ENCODE measurements at places on chromosomes 12 and 14.

GRCh38 chr14:90743425-90743824 lies 72.8 kb downstream of the TTC7B start:
- DNase-seq, result no peak

DNA sequence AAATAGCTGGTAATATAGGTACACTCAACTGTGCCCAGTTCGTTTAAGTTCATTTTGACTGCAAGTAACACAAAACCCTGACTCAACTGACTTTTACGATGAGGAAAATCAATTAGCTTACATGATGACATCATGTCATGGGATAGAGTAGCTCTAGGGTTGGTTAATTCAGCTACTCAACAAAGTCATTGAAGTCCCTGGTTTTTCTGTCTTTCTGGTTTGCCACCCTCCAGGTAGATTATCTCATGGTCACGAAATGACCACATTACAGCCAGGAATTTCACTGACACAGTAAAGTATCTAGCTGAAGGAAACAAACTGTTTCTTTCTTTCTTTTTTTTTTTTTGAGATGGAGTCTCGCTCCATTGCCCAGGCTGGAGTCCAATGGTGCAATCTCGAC lies 68.5 kb upstream of the FUT8 start:
- no peak for DNase-seq

- peak; percentile 21 for DNase-seq
Observed at GRCh38 chr14:88013750-88014349, 8.9 kb downstream of the GPR65 start.

GRCh38 chr14:88849716-88850115 lies 25.3 kb downstream of the TTC8 start:
- no peak for DNase-seq

DNA sequence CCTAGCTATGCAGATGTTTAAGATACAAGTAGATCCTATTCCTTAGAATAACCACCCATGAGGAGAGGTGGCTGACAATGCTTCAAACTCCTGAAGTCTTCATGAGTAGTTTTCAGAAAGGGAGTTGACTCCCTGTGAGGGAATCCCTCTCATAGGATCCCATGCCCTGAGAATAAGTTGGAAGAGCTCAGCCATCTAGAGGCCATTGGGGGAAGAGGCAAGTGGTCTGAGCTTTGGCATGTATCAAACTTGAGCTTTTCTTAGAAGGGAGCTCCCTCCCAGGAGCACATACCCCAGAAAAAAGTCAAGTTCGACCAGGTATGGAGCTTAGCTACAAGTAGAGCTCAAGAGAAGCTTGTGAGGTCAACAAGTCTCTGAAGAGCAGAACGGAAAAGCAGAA lies 165.7 kb upstream of the RBM19 start:
- DNase-seq, result no peak

GRCh38 chr12:57461276-57461916 lies 1.8 kb downstream of the GLI1 start:
- peak; percentile 36 for DNase-seq

DNA sequence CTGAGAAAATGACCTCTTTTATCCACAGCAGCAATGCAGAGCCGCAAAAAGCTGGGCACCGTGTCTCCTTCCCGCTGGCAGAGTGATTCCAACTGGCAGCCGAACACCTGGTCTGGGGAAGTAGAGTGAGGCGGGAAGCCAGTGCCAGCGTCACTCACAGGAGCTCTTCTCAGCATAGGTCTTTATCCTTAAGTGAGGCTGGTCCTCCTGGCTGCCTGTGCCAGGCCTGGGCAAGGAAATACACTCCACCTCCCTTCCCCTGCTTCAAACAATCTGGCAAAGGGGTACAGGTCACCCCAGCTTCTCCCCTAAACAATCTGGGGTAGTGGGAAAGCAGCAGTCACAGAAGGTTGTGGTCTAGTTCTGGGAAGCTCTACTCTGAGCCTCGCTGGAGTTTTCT lies 4.8 kb downstream of the ARHGAP9 start:
- DNase-seq, result no peak

DNA sequence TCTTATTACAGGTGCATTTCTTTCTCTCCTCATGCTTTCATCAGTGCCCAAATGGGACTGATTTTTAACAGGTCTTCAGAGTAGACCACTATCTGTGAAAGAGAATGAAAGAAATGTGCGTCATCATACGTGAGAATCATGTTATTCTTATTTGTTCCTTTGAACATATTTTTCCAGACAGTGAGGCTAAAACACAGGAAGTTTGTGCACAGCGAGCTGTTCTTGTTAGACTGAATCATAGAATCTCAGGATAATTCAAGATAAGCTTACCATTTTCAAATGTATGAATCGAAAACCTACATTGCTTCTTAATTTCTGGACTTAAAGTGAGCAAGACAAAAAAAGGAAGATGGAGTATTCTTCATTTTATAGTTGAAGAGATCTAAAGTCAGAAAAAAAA lies 383.1 kb downstream of the EGLN3 start:
- no peak for DNase-seq

DNA sequence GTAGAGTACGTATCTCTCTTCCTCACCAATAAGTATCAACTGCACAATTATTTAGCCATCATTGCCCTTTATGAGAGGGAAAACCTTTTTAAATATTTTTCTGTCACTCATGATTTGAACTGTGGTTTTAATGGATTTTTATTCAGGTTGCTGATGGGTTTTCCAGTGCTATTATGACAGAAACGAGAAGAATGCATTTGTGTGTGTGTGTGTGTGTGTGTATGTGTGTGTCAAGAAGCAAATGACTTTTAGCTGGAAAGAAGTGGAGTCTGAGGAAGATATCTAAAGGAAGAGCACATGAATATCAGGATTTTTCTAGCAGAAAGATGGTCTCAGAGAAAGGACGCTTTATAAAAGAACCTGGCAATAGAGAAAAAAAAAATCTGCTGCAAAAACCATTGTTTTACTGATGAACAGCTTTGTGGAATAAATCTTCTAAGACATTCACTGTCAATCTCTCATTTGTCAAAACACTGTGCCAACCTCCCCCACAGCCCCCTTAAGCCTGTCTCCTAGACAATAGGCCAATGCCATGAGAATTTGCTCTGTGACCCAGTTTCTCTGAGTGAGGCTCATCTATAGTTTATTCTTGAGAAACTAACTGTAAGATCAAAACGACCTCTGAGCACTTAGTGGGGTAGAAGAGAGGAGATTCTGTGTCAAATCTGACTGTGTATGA lies 417.7 kb downstream of the FLRT2 start:
- DNase-seq, result no peak

- peak; percentile 43 for DNase-seq
Observed at GRCh38 chr12:127108360-127109215, 1158.4 kb upstream of the TMEM132C start.

GRCh38 chr12:10189653-10190052 lies 10.8 kb downstream of the TMEM52B start:
- no peak for DNase-seq

- DNase-seq, result no peak
Observed at GRCh38 chr12:68109001-68109400, 50.5 kb downstream of the IFNG start.

DNA sequence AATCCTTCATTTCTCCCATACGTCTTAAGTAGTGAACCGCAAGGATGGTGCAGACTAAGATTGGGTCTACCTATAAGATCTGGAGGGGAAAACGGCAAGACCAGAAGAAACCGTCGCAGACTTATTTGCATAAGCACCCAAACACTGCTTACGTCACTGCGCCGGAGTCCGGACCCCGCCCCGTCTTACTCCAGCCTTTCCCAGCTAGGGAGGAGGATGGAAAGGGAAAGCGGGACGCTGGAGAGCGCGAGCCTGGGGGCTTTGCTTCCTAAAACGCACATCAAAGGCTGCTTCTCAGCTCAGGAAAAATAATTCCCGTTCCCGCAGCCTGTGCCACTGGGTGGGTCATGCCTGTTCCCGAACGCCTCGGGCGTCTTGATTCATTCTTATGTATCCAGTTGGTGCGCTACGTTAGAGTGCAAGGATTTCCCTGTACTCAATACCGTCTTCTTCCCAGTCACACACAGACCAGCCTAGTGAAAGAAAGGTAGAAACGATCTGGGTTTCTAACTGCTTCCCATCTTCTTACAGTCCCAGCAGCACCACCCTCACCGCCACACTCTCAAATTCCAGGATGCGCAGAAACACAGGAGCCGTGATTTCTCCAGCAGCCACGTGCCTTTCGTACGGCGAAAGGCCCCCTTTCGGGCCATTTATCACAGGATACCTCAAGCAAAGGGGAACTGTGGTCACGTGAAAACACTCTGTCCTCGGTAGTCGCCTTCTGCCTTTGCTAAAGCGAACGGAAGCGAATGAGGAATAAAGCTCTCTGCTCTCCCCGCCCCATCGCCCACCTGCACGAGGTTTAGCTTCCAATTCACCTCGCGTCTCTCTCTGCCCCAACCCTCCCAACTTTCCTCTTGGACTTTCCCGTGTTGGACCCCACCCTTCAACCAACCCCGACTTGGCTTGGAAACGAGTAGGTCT lies 1.1 kb downstream of the SLC6A15 start:
- no peak for DNase-seq

GRCh38 chr14:70658899-70659298 lies 17.2 kb downstream of the TTC9 start:
- no peak for DNase-seq

DNA sequence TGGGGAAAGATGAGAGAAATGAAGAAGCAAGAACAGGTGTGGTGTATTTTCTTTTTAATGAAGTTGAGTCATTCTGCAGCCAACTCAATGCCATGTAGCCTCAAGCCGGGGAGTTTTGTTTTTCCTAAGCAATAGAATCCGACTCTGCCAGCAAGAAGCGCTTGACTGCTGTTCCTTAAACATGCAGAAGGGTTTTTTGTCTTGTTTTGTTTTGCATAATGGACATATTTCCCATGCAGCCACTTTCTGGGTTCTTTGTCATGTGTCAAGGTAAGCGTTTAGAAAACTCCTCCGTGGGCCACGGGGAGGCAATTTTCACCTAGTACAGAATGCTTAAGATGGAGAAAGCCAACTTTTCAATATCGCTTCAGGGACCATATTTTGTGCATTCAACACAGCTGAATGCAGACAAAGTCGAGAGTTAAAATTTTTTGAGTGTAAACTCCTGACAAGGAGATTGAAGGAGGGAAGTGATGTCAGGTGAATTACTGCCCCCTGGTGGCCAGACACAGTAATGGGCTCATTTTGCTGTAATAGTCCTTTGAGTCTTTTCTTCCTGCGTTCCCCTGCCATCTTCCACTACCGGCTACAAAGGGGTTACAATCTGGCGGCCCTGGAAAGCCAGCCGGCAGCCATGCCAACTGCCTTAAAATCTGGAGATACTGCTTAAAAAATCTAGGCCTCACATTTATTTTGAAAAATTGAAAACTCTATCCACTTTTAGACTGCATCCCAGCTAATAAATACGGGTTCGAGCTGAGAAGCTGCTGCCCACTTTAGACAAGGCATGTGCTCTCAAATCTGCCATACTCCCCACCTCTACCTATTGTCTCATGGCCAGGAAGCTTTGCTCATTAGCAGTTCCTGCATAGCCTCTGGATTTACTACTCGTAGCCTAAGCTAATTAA lies 3.2 kb upstream of the FICD start:
- DNase-seq, result peak; percentile 73

DNA sequence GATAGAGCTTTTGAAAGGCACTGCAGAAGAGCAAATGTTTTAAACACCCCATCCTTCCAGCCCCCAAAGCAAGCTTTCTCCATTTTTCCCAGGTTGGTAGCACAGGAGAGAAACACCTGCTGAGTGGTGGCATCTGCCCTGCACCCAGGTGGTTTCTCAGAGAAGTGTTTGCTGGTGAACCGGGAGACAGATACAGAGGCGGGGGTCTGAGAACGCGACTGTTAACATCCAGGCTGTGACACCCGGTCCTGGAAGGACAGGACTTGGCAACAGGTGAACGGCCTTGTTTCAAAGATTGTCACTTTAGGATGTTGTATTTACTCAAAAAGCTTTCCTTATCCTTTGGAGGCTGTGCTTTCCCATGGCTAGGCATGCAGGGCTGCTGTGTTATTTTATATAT lies 18.5 kb downstream of the MMAB start:
- no peak for DNase-seq

DNA sequence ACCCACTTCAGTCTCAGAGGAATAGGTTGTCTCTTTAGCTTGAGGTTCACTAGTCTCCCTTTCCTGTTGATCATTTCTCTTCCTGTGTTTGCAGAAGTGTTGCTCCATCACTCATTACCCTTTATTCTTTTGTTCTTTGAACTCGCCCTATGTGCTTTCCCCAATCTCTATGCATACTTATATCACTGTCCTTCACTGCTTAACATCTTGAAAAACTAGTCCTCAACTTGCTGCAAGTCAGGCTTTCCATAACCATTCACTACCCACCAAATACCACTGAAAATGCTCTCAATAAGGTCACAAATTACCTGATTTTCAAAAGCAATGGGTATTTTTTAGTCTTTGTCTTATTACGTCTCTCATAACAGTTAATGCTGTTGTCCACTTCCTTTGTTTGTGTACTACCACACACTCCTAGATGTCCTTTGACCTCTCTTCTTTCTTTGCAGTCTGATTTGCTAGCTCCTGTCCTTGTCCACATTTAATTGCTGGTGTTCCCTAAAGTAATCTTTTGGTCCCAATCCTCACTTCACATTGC lies 80.8 kb downstream of the RIC8B start:
- no peak for DNase-seq

DNA sequence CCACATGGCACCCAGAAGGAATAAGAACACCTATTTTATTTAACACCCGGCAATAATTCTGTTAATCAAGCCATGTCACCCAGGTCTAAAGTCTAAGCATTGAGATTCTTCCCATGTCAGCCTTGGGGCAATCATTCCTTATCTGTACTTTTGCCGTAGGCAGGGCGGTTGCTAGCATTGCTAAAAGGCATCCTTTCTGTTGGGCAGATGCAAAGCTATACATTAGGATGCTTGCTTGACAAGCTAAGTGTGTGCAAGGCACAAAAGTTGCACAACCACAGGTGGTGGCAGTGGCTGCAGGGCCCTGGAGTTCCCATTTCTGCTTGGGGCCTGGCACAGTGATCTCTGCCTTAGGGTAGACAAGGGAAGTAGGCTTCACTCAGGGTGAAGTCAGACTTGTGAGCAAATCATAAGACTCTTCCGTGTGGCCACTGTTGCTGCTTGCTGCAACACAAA lies 12.5 kb upstream of the GALNT6 start:
- DNase-seq, result no peak

- DNase-seq, result no peak
Observed at GRCh38 chr14:100091386-100091785, 26.2 kb downstream of the EVL start.

- DNase-seq, result no peak
Observed at GRCh38 chr12:52401926-52402325, 4.2 kb downstream of the KRT82 start.

DNA sequence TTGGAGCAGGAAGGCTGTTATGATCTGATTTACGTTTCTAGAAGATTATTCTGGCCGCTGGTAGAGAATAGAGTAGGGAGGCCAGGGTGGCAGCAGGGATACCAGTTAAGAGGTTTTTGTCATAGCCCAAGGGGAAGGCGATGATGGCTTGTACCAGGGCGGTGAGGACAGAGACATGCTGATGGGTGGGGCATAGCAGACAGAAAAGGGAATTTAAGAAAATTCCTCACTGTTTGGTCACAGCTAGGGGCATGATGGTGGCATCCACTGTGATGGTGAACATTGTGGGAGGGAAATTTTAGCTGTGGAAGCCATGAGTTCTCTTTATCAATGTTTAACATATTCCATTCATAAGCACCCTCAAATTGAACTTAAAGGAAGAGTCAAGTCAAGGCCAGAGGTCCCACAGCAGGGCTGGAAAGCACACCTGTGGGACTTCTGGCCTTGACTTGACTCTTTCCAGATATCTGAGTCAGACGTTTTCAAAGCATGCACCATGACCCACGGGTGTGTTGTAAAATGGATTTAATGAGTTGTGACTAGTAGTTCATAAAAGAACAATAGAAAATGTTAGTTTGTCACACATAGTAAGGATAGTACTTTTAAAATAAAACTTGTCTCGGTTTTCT lies 134.6 kb downstream of the CHST11 start:
- no peak for DNase-seq

GRCh38 chr14:68463705-68464374 lies 329.0 kb downstream of the ZFP36L1 start:
- no peak for DNase-seq
